Stimulated activated CD8-positive, alpha-beta memory T cell treated with anti-CD3 and anti-CD28 coated beads, Interleukin-4, amount 100 ng/mL, for 4 hours (primary cell): ENCODE measurements at places on chromosomes 16 and 17.

- DNase-seq: no peak
These were observed 297.5 kb downstream of the CDH13 start for GRCh38 chr16:82924075-82924854.

DNA sequence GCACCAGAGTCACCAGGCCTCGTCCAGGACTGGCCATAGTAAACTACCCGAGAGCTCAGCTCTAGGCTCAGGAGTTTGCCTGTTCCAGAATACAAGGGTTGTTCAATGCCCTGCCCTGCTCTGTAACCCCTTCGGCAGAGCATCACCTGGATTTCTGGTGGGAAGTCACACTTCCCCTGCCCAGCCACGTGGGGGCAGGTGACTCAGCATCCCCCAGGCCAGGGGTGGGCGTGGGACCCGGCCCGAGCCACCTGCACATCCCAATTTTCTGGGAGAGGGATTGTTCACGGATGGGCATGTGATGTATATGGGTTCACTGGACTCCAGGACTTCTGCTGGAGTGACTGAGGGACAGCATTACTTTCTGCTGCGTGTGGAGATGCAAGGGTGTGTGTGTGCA is 25.8 kb downstream of the COX4I1 start:
- no peak for DNase-seq

- no peak for DNase-seq
These were observed 19.2 kb downstream of the KDM8 start for GRCh38 chr16:27222249-27223225.

GRCh38 chr17:45300060-45300751 is 16.6 kb downstream of the MAP3K14 start:
- no peak for DNase-seq

- no peak for DNase-seq
These were observed 7.9 kb downstream of the VPS35L start for GRCh38 chr16:19563377-19563776.

DNA sequence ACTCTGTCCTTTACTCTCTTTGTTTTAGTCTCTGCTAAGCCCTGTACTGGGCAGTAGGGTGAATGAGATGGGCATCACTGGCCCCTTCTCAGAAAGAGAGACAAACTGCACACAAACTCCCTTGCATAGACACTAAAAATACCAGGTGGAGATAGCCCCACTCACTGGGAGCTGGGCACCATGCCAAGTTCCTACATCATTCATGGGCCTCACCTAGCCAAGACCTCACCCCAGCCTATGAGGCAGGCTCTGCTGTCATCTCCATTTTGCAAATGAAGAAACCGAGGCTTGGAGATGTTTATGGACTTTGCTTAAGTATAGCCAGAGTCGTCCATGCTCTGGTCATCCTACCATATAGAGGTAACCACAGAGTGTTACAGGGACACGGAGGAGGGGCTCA is 499.8 kb upstream of the CDH11 start:
- no peak for DNase-seq

- DNase-seq: no peak
These were observed 527 bp downstream of the CIAPIN1 start for GRCh38 chr16:57446531-57447185.

- DNase-seq: no peak
These were observed 52.8 kb downstream of the SDK2 start for GRCh38 chr17:73591296-73592078.

GRCh38 chr17:30209930-30210329 is 25.6 kb downstream of the SLC6A4 start:
- no peak for DNase-seq

- DNase-seq: no peak
These were observed 12.1 kb downstream of the GLP2R start for GRCh38 chr17:9837551-9838471.

- no peak for DNase-seq
These were observed 3.1 kb upstream of the GSE1 start for GRCh38 chr16:85610059-85610445.

DNA sequence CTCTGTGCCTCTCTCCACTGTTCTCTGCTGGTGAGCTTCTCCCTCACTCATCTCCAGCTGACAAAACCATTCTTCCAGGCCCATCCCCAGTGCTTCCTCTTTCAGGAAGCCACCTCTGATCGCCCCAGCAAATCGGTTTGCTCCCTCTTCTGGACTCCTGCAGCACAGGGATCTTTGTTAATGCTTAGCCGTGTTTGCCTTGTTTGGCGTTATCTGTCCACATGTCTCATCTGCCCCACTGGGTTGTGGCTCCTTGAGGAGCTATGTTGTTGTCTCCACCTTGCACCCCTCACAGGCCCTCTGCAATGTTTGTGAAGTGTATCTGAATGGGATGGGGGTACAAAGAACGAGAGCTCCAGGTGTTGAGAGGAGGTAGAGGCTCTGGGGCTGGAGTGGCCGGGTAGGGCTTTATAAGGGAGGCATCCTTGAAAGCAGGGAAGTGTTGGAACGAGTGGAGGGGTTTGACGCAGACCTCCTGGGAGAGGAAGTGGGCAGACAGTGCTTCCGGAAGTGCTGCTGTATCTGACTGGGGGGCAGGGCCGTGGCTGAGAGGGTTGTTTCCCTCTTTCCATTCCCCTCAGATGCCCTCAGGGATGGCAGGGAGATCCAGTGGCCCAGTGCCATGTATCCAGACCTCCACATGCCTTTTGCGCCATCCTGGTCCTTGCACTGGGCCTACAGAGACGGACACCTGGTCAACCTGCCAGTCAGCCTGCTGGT is 27.8 kb downstream of the CASKIN2 start:
- DNase-seq: peak; percentile 10

GRCh38 chr17:40777971-40778370 is 4.4 kb downstream of the KRT27 start:
- no peak for DNase-seq

DNA sequence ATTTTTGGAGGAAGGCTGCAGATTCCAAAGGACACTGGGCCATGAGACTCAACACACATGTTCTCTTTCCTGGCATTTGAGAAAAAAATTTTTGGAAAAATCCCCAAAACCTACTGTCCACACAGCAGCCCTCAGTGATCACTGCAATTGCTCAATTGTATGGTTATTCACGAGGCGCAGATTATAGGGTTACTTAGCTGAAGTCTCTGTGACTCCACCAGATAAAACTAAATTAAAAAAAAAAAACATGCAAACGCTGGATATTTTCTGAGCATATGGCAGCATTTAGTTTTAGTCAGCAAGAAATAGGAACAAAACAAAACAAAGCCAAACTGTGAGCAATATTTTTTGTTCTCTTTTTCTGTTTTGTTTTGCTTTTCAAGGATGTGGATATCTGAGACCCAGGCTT is 83.8 kb upstream of the FAM20A start:
- DNase-seq: no peak

GRCh38 chr16:3578121-3578520 is 918 bp upstream of the NLRC3 start:
- DNase-seq: peak; percentile 13

DNA sequence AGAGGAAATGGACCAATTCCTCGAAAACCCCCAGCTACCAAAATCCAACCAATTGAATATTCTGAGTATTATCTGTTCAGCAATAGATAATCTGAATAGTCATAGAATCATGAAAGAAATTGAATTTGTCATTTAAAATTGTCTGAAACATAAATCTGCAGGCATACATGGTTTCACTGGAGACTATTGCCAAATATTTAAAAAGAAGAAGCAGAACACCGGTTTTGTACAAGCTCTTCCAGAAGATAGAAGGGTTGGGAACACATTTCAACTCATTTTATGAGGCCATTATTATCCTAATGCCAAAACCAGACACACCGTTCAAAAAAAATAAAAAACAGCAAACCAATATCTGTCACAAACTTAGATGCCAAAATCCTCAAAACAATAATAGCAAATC is 195.5 kb downstream of the RPTOR start:
- DNase-seq: no peak

DNA sequence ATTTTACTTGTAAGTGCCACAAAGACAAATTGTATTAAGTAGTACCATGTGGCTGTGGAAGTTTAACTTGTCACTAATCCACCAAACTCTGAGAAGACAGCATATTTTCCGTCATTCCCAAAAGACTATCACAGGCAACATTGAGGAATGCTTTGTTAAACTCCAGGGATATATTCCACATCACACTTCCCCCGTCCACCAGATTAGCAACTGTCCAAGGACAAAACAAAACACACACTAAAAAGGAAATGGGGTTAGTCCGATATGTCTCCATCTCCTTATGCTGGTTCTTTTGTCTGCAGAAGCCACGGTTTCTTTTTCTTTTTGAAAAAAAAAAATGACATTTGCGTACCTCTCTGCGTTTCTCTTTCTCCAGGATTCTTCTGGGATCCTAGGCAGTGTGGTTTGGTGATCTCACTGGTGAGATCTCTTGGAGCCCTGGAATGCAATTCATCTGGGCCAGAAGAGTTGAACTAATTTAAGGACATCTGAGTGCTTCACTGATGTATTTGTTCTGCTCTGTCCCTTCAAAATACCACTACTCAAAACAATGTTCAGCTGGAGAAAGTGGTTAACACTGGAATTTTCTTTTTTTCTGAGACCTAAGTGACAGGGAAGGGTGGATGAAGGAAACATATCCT is 40.6 kb downstream of the PRKCB start:
- no peak for DNase-seq

DNA sequence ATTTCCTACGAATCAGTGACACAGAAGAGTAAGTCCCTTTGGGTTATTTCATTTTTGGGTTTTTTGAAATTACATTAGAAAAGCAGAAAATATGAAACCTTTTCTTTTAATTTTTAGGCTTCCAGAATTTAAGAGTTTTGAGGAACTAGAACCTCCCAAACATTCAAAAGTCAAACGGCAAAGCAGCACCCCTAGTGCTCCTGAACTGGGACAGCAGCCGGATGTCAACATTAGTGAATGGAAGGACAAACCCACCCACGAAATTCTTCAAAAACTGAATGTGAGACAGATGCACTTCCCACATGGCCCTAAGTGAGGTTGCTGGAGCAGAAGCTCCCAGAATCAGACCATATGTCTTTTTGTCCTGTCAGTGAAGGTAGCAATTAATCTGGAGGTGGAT is 199.4 kb downstream of the PHKB start:
- no peak for DNase-seq
